Pancreas (tissue), 10 donors: ENCODE measurements at places on chromosomes 12 and 14. TPM values are rescaled to one million over a fixed set of nuclear protein-coding genes. Genes with fewer than 3 reads are reported as not detected.
A peak's percentile ranks its signal among the peaks of the same experiment; 100 is the strongest.

The ATP2B1 gene
- 11.4 TPM for total RNA-seq

The SOAT2 gene
- not detected for total RNA-seq

The FLVCR2 gene
- total RNA-seq, result 1.3 TPM

The C12orf50 gene
- not detected for total RNA-seq

The OASL gene
- total RNA-seq, result 0.19 TPM

The CLEC9A gene
- total RNA-seq, result not detected

The NINJ2 gene
- 0.38 TPM for total RNA-seq

- no peaks in the 10 kb centered on the region for H3K27me3 ChIP-seq
- no peaks in the 10 kb centered on the region for H3K4me1 ChIP-seq
- no peak overlapping the region for H3K27ac ChIP-seq
- DNase-seq, result no peak
Observed at GRCh38 chr14:72906879-72907278, 13.0 kb upstream of the DPF3 start.

- H3K27me3 ChIP-seq, result no peaks in the 10 kb centered on the region
- DNase-seq, result peak; percentile 27
- H3K4me1 ChIP-seq, result no peaks in the 10 kb centered on the region
- no peak within 1 kb of the TSS for H3K27ac ChIP-seq
- no peaks in the 10 kb centered on the region for H3K36me3 ChIP-seq
- H3K4me3 ChIP-seq, result peak within 1 kb of the TSS; percentile 65
Observed at GRCh38 chr14:70641548-70642302, at the start of gene TTC9. Gene TTC9, plus strand, starts transcription at chr14:70641916. Its CDS starts 214 bp downstream, at chr14:70642130.

- H3K36me3 ChIP-seq, result peaks cover 12% of the 10 kb centered on the region
- H3K4me3 ChIP-seq, result no peak within 1 kb of the TSS
- H3K27ac ChIP-seq, result no peak within 1 kb of the TSS
- DNase-seq, result peak; percentile 45
- H3K27me3 ChIP-seq, result no peaks in the 10 kb centered on the region
Observed at GRCh38 chr14:24171422-24172260, at the start of gene REC8. Gene REC8, plus strand, starts transcription at chr14:24172080. Its CDS starts 473 bp downstream, at chr14:24172553.

DNA sequence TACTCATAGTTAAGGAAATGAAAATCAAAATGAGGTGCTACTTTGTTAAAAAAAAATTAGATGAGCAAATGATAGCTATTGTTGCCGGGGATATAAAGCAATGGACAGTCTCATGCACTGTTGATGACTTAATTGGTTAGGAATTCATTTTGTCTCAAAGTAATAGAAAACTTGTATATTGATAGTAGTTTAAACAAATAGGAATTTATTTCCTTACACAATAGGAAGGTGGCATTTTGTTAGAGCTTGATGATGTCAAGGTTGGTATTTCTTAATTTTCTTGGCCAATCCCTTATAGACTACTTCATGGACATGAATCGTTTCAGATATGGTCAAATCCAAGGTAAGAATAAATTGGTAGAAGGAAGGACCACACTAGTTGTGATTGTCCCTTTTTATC lies 7.8 kb downstream of the PRPF39 start:
- H3K4me3 ChIP-seq, result no peak overlapping the region
- H3K4me1 ChIP-seq, result peaks cover 20% of the 10 kb centered on the region
- no peak overlapping the region for H3K27ac ChIP-seq
- no peaks in the 10 kb centered on the region for H3K36me3 ChIP-seq
- no peaks in the 10 kb centered on the region for H3K27me3 ChIP-seq

DNA sequence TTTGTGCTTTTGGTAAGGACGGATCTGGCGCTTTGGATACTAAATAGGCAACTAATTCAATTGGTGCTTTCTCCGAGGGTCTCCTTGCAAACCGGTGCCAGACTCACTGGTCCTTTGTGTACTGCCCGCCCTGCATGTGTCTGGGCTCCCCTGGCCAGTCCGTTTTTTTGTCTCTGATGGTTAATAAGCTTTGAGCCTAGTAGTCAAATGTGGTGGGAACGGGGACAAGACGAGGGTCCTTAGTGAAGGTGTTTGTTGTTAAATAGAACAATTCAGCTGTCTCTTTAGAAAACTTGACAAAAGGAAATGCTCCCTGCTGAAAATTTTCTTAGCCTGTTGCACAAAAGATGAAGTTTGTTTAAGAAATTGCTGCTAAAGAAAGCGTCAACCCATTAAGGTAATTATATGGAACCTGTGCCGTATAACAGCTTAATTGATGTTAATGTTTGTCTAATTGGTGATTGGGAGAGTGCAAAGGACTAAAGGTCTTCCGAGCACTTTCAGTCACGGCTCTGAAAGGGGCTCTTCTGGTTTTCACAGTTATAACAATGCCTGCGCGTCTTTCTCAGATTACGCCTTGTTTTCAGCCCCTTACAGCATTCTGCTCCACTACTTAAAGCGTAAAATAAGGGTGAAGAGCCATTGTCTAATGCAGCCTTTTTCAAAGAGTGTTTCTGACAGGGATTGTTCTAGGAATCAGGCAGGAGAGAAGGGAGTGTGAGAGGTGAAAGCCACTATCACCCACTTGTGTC lies 537.4 kb downstream of the PRKD1 start:
- no peak overlapping the region for H3K4me3 ChIP-seq
- DNase-seq, result no peak
- H3K36me3 ChIP-seq, result no peaks in the 10 kb centered on the region
- no peaks in the 10 kb centered on the region for H3K27me3 ChIP-seq

GRCh38 chr12:123444092-123445026 lies 7.9 kb upstream of the RILPL2 start:
- DNase-seq, result no peak
- H3K4me1 ChIP-seq, result no peaks in the 10 kb centered on the region
- H3K4me3 ChIP-seq, result no peak overlapping the region
- H3K27me3 ChIP-seq, result no peaks in the 10 kb centered on the region
- H3K36me3 ChIP-seq, result no peaks in the 10 kb centered on the region

- no peaks in the 10 kb centered on the region for H3K4me1 ChIP-seq
- H3K36me3 ChIP-seq, result no peaks in the 10 kb centered on the region
- no peak overlapping the region for H3K4me3 ChIP-seq
- H3K27ac ChIP-seq, result no peak overlapping the region
- DNase-seq, result no peak
- no peaks in the 10 kb centered on the region for H3K27me3 ChIP-seq
Observed at GRCh38 chr12:29224572-29224971, 75.5 kb downstream of the FAR2 start.

- DNase-seq, result no peak
- H3K4me3 ChIP-seq, result no peak overlapping the region
- H3K27me3 ChIP-seq, result no peaks in the 10 kb centered on the region
- no peaks in the 10 kb centered on the region for H3K36me3 ChIP-seq
Observed at GRCh38 chr14:55691659-55692058, 111.7 kb downstream of the KTN1 start.

DNA sequence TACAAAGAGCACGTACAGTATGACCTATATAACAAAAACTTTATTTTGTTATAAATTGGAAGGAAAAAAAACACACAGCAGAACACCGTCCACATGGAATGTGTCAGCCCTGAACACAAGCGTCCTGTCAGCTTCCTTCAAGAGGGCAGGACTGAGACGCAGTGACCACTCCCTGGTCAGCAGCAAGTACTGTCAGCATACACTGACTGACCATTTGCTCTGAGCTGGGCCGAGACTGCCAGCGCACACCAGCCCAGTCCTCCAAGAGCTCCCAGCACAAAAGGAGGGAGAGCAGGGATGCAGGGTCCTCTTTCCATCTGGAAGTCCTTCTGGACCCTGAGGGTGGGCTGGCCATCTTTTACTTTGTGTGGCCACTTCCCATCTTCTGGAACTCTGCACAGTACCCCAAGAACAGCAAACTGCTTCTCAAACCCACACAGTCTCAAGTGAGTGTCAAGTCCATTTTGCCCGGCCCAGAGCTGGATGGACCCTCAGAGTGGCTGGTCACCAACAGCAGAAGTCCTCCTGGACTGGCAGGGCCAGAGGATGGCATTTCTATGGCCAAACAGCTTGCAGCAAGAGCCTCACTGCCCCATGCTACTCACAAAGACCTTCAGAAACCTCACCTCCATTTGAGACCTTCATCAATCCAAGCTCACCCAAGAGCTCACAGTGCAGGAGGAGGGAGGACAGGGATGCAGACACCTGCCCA lies 11.7 kb downstream of the CCDC88C start:
- H3K27me3 ChIP-seq, result no peaks in the 10 kb centered on the region
- no peak overlapping the region for H3K27ac ChIP-seq
- H3K36me3 ChIP-seq, result no peaks in the 10 kb centered on the region
- H3K4me1 ChIP-seq, result peaks cover 20% of the 10 kb centered on the region
